Activated B cell treated with CpG ODN at 0.5 μM for 24 hours (primary cell): ENCODE measurements at places on chromosomes 2 and 18.

DNA sequence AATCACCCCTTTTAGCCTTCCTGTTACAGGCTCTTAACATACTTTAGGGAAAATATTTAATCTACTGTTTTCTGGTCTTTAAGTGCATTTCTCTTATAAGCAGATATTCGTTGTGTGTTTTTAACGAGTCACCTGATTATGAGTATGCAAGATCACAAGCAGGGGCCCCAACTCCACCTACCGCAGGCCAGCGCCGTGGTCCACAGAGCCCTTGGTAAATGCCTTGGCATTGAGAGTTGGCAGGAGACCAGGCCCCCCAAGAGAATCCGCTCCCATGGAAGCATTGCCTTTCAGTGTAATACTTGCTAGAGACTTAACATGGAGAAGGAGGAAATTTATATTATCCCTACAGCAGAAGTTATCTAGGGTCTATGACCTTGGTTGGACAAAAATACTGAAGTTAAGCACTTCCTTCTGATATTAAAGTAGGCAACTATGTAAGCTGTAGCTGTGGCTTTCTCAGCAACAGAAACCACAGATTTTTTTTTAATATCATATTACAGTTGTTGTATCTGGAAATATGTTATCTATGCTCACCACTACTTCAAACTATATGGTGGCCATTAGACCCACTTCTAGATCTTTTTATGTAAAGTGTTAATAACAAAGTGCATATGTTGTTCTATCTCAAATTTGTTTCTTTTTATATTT lies 241.8 kb upstream of the MGAT5 start:
- no peak for DNase-seq

DNA sequence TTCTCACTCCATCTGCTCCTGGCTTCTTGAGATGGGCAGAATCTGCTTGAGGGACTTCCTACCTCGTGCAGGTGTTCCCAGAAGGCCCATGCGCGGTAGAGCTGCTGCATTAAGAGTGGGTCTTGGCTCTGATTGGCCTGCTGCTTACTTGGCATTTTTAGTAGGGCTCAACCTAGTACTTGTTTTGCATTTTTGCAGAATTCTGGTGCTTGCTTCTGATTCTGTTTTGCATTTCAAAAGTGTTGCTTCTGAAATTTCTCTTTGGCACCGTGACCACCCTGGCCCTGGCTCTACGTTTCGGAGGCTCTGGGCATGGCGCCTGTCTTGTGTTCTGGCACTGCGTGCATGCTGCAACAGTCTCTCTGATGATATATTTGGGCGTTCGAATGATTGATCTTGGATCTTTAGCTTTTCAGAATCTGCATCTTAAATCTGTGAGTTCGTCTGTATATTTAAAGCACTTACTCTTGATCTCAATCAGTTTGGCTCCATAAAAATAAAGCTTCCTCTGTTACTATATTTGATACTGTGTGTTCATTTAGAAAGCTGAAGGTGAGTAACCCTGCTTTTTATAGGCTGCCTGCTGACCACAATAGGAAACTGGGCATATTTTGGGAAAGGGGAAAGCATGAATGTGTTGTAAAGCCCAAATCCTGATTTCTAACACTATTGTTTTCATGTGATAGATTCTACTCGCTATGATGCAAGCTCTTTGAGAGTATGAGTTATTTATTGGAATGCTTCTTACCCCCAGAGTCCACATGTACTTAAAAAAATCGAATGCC lies 22.2 kb downstream of the EFR3B start:
- DNase-seq = no peak

GRCh38 chr2:2016651-2017311 lies 272.5 kb upstream of the PXDN start:
- DNase-seq = no peak

GRCh38 chr2:239322416-239323086 lies 78.3 kb downstream of the HDAC4 start:
- no peak for DNase-seq

DNA sequence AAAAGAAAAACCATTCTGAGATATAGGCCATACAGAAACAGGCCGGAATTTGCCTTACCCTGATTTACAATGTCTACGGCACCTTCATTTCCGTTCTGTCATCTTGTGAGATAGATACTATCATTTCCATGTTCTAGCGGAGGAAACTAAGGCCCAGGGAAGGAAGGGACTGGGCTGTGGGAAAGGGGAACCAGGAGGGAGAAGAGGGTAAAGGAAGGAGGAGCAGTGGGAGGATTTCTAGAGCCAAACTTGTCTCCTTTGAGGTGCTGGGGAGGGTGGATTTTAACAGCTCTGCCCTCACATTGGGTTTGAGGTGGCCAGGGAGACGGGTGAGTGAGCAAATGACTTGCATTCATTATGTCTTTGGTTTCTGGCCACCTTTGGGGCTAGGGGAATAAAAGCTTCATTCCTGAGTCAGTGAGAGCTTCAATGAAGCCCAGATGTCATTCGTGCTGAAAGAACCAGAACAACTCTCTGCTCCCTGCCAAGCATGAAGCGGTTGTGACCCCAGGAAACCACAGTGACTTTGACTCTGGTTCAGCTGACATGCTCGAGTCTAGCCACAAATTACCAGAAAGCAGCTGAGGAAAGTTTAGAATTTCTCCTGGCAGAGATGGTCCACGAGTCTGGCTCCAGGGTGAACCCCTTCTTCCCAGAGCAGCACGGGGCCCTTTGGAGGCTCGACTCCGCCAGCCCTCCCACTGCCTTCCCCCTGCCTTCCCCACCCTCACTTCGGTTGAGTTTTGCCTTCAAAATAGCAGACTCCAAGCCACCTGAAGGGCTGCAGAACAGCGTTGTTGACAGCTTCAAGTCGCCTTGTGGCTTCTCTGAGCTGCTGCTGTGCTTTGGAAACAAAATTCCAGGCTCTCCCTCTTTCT lies 3.8 kb downstream of the ACTG2 start:
- DNase-seq = no peak

DNA sequence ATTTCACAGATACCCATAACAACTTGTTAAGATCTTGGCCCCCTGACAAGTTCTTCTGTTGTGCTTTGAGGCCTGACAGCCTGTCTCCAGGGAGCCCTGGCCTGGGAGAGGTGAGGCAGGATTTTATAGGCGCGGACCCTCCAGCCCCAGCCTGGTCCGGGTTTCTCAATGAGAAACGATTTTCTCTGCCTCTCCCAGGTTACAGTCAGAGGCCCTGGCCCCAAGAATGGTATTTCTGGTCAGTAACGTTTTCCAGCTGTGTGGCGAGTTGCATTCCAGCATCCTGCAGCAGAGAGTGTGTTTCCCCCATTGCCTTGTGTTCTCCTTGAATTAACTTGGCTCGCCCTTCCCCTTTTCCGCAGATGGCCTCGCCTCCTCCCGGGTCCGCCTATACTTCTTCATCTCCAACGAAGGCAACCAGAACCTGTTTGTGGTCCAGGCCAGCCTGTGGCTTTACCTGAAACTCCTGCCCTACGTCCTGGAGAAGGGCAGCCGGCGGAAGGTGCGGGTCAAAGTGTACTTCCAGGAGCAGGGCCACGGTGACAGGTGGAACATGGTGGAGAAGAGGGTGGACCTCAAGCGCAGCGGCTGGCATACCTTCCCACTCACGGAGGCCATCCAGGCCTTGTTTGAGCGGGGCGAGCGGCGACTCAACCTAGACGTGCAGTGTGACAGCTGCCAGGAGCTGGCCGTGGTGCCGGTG lies 3.0 kb downstream of the INHBB start:
- DNase-seq = no peak

GRCh38 chr18:3660739-3661515 lies 211.0 kb downstream of the TGIF1 start:
- DNase-seq = no peak

DNA sequence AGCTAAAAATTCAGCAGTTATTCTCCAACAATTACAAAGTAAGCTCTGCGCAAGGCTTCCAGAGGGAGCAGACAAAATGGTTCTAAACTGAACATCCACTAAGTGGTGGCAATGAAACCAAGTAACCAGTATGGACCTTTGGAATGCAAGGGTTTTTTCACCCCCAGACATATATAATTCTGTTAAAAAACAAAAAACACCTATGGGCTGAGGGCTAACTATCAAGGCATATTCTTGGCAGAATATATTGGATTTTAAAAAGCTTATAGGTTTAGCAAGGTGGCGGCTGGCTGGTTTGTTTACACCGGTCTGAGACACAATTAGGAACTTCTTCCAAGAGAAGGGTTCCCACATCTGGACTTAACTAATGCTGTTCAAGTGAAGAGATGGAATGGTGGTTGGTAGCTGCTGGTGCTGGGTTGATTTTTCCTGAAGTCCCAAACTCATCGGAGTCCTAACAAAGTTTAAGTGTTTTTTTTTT lies 2.8 kb downstream of the ZFP36L2 start:
- DNase-seq = no peak

DNA sequence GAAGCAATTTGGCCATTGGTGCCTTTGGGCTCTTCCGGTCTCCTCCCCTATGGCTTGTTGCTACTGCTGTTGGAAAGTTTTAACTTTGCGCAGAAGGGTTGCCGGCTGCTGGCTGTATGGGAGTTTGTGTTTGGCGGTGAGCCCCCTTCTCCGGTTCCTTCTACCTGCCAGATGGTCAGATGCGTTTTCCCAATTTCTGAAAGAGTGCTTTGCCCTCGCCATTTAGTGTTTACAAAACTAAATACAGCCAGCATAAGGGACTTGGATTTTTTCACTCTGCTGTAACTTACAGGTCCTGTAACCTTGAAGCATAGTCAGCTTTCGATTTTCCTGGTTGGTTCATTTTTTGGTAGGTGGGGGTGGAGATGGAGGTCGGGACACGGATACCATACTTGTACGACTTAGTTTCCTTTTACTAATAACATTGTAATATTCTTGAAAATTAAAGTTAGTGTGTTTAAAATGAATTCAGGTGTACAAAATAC lies 604 bp downstream of the COQ10B start:
- no peak for DNase-seq

DNA sequence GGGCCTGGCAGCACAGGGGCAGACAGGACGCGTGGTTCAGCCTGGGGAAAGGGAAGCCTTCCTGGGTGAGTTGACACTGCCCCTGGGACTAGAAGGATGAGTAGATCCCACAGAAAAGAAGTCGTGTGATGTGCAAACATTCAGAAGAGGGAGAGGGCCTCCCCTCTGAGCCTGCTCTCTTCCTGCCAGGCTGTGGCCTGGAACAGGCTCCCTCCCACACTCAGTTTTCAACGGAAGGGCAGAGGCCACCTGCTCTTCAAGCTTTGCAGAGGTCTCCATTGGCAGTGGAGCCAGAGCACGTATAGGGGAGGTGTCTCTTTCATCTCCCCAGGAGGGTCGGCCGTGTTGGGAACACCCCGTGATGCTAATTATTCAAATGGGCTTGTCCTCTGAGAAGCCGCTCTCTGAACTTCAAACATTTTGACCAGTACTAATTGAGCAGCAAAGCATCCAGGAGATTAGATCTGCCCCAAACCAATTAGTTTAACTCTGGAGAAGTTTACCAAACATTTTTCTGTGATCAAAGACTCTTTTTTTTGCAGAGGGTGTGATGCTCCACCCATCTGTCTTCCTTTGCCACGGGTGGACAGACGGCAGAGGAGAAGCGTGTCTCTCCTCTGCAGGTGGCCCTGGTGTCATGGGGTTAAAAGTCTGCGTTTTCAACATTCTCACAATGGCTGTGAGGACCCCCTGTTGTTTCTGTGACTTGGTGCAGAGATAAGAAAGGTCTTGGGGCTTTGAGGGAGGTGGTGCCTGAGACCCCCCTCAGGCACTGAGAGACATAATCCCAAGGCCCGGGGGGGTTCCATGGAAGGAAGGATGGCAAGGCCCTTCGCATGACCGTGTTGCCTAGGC lies 29.5 kb upstream of the ODC1 start:
- no peak for DNase-seq

- no peak for DNase-seq
Measured at GRCh38 chr2:23606196-23606595, 221.2 kb downstream of the KLHL29 start.

DNA sequence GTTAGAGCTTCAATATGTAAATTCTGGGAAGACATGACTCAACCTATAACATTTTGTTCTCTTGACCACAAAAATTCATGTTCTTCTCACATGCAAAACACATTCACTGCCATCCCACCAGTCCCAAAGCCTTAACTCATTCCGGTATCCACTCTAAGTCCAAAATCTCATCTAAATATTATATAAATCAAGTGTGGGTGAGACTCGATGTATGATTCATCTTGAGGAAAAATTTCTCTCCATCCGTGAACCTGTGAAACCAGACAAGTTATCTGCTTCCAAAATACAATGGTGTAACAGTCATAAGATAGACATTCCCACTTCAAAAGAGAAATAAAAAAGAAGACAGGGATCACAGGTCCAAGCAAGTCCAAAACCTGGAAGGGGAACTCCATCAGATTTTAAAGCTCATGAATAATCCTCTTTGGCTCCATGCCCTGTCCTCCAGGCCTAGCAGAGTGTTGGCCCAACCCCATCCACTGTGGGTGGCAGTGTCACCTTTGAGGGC lies 101.3 kb downstream of the RAD51AP2 start:
- DNase-seq = no peak

DNA sequence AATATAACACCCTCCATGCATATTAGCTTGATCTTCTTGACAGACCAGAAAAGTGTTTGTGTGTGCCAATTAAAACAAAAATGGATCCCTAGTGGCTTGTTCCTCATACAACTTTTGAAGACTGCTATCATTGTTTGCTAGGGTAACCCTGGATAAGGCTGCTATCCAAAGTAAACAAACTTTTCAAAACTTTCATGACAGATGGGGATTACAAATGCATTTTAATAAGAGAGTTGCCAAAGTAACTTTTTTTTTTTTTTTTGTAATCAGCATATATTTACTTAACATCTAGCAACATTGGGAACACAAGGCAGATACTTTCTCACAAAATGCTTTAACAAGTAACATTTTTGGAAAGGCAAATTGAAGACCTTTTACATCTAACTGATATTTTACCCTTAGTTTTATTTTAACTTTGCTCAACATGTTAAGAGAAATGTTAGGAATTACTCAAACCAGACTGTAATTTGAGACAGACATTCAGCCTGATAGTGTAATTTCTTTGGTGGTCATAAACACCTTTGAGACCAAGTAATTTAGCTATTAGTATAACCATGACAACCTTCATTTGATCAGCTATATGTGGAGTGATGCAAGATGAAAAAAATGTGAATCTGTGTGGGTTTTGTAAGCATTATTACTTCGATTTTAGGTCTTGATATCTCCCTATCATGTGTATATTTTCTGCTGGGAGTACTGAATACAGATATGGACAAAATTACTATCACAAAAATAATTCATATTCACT lies 300.9 kb downstream of the ARHGAP15 start:
- no peak for DNase-seq

DNA sequence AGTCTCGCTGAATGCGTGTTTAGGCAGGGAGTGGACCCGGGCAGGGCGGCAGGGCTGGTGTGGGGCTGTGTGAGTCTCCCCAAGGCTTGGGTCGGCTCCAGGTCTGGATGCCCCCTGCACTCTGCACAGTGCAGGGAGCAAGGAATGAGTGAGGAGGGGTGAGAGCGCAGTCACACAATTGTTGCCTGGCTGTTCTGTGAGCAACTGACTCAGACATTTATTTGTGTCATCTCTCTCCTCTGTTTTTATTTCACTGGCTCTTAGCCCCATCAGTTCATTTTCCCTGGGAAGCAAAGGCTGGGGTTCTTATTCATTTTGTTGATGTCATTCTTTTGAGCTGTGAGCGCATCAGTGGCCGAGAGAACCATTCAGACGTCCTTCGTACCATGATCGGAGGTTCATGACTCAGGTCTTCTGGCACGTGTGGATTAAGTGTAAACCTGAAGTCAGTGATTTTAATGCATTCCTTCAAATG lies 61.1 kb downstream of the GATA6 start:
- no peak for DNase-seq

- peak; percentile 46 for DNase-seq
Measured at GRCh38 chr18:24397131-24397693, 412 bp downstream of the OSBPL1A start.

- no peak for DNase-seq
Measured at GRCh38 chr2:202717598-202718310, 83.0 kb downstream of the FAM117B start.
